ENCODE measurements at places on chromosomes 3 and 15.

GRCh38 chr3:171164067-171164465 lies 137.5 kb upstream of the SLC2A2 start:
- DNase-seq = no peak

DNA sequence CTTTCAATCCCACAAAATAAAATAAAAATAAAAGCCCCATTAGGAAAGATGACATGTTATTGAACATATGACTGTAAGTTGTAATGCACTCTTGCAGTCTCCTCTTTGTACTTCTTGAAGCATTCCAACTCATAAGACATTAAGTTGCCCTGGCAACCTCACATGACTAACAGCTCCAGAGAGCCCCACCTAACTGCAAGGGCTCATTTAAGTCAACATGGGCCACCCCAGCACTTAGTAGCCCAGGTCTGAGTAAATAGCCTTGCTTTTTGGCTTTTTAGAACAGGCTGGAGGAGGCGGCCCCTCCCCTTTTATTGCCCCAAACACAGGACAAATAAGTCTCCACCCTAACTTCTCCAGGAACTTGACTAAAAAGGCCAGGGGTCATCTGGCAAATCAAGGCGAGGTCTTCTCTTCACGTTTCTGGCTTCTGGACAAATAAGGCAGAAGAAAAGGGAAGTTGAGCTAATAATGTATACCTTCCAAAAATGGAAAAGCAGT lies 135.1 kb downstream of the TMCO5A start:
- DNase-seq = no peak

DNA sequence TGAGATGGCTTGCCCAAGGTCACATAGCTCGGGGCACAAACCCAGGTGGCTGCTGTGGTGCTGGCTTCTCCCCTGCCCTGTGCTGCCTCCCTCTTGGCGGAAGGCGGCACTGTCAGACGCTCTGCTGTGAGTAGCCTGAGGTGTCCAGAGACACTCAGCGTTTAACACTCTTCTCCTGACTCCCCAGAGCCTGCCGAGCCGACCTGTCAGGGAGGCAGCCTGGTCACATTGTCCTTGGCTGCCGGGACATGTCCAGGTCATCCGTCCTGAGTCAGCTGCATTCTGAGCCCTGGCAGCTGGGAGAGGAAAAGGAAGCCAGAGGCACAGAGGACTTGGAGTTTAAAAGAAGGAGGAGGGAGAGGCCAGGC lies 4.7 kb downstream of the LMAN1L start:
- no peak for DNase-seq

- DNase-seq = no peak
Observed at GRCh38 chr3:183161552-183162336, 790 bp downstream of the LAMP3 start.

- DNase-seq = no peak
Observed at GRCh38 chr15:50653156-50653743, 33.3 kb downstream of the TRPM7 start.

GRCh38 chr15:51801391-51801835 lies 28.0 kb upstream of the TMOD3 start:
- no peak for DNase-seq

GRCh38 chr15:70245932-70246622 lies 148.4 kb upstream of the TLE3 start:
- no peak for DNase-seq

GRCh38 chr15:89614164-89614563 lies 38.9 kb downstream of the TICRR start:
- DNase-seq = no peak

GRCh38 chr3:30181581-30181980 lies 424.8 kb upstream of the TGFBR2 start:
- no peak for DNase-seq

DNA sequence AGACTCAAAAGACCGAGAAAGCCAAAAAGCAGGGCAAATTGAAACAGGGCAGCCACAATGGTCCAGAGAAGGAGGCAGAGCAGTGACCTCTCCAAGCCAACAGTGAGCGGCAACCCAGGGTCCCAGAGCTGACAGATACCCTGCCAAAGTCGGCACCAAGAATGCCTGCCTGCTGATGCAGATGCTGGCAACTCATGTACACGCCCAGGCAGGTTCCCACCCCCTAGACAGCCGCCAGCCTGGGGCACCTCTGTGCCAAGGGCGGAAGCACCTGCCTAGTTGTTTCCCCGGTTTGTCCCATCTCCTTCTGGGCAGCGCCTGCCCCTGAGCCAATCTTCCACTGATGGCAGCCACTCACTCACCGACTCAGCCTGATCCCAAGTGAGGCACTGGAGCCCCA lies 22.1 kb downstream of the KLHL25 start:
- DNase-seq = no peak

DNA sequence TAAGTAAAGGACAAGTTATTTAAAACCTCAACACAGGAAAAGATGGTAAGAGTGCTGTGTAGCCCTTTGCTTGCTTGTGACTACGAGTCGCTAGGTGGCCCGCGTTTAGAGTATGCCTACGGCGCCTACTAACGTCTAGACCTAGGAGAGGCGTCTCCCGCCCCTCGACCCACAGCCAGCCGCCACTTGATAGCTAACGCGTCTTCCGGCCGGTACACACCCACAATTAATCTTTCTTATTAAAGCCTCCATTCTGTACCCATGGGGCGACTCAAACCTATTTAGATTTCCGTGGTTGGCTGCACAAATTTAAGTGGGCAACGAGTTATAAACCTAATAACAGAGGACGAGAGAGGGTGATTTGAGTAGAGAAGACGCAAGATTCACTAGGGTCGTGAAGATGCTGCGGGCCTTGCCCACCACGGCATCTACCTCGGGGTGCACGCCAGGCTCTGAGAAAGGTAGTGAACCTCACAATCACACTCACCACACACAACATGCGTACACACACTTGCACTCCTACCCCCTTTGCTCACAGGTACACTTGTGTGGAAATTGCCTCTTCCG lies 12.0 kb downstream of the SOX2 start:
- no peak for DNase-seq

DNA sequence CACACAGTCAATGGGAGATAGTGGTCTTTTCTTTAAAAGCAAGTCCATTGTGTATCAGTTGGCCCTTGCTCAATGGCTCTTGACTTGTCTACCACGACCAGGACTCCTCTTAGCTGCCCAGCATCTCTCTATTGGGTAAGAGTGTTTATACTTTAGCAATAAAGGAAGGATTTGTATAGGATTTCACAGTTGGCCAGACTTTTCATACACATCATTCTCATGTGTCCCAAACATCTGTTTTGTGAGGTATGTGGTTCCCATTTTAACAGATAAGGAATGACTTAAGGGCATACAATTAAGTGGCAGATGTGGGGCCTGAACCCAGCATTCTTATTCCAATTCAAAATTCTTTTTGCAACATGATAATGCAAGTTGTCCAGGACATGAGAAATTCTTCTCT lies 191.5 kb downstream of the CHST2 start:
- no peak for DNase-seq

GRCh38 chr3:128174675-128175590 lies 21.7 kb downstream of the EEFSEC start:
- DNase-seq = no peak

DNA sequence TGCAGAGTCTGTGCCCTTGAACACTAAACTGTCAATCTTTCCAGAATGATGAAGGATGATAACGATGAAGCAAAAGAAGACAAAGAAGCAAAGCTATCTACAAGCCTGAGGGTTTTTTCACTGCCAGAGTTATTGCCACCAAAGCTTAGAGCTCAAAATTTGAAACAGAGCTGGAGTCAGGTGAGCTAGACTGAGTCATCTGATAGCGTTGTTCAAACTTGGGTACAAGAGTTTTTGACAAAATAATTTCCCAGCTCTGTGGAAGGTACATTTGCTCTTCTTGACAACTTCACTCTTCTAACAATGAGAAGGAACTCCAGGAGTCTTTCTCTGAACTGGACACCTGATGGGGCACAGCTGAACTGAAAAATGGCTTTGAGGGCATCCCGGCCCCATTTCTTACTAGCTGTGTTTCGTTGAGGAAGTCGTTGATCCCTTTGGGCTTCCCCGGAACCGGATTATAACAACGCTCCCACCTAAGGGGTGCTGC lies 715 bp downstream of the MCCC1 start:
- DNase-seq = peak; percentile 5

DNA sequence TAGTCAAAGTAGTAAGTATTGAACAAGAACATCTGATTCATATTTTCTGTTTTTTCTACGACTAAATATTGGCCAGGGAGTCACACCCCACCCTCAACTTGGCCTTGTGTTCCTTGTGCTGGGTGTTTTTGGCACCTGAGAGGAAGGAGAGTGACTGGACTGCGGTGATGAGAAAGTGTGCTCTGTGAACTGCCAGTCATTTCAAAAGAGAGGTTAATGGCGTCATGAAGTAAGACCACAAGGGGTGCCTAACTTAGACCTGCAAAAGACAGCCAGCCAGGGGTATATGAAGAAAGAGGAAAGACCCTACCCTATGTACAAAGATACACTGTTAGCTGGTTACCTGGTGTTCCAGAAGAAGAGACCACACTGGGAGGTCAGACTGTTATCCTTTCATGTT lies 58.4 kb upstream of the COL8A1 start:
- DNase-seq = no peak

DNA sequence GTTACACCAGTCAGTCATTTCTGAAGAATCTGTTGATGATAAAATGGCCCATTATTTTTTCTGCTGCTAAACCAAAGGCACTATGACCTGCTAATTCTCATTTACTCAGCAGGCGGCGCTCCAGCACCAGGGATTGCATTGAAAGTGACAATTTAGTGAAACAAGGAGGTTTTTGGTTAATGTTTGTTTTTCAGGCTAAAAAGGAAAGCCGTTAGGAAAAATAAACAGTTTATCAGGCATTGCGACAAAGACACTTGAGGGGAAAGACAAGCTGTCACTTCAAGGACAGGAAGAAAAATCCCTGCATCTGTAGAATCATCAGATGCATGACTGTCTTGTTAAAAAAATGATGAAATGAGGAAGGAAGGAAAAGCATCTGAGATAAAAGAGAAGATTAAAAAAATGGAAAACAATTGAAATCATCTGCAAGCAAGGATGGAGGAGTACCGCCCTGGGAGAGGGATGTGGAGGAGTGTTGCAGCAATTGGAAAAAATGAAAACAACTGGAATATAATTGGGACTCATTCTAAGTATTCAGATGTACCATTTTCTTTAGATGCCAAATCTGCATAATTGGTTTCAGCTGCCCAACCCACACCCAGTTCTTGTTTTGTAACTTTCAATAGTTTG lies 54.0 kb downstream of the NR1D2 start:
- peak; percentile 67 for DNase-seq

- no peak for DNase-seq
Observed at GRCh38 chr3:52407779-52408178, 37.1 kb downstream of the SEMA3G start.

DNA sequence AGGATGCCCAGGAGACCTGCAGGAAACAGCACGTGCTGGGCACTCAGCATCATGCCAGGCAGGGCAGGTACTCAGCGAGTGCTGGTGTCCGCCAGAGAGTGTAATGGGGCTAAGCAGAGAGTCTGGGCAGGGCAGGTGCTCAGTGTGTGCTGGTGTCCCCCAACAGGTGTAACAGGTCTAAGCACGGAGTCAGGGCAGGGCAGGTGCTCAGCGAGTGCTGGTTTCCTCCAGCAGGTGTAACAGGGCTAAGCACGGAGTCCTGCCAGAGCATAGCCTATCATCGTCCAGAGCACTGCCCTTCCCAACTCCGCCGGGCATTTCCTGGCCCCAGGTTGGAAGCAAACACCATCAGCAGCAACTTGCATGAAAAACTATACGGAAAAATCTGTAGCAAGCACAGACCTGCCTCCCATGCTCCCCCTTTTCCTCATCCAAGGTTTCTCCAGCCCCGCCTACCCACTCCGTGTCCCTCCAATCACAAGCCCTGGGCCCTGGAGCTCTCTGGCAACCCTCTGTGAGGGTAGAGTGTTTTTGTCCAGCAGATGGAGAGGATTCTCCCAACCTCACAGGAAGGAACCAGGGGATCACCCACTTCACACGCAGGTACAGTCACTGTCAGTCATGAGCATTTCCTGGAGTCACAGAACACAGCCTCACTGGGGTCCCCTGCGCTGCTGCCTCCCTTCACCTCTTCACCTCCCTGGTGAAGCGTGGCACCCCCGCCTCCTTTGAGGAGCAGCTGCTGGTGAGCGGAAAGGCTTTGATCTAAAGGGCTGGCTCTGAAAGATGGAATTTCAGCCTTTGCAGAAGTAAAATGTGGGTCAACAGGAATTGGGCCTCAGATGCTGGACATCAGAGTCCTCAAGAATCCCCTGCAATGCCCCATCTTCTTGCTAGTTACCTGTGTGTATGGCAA lies 302.5 kb downstream of the OCA2 start:
- DNase-seq = no peak

DNA sequence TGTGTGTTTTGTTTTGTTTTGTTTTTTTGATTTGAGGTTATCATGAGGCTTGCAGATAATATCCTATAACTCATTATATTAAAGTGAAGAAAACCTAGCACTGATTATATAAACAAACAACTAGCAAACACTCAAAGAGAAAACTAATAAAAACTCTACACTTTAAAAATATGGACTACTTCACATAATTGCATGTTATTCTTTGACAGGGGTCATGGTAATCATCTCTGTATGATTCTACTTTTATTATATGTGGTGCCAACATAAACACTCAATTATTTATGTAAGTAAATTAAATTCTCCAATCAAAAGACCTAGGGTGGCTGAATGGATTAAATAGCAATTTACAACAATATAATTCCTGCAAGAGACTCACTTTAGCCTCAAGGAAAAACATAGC lies 44.6 kb upstream of the P3H2 start:
- no peak for DNase-seq

- DNase-seq = peak; percentile 90
Observed at GRCh38 chr3:45583021-45583851, 11.3 kb upstream of the LIMD1 start.

GRCh38 chr3:73431183-73431900 lies 193.4 kb downstream of the PDZRN3 start:
- DNase-seq = peak; percentile 29

All from hindlimb muscle (tissue), 1 donor.